SJCRH30 (cell line): ENCODE measurements at places on chromosomes 11 and 22. TPM values are rescaled to one million over a fixed set of nuclear protein-coding genes. Genes with fewer than 3 reads are reported as not detected.

Gene TMEM109
- 85.4 and 96.9 TPM in 2 replicates for total RNA-seq

Gene WBP2NL
- not detected in 2 replicates for total RNA-seq

Gene CRYAB
- total RNA-seq, result 3.4 and 4.1 TPM in 2 replicates

Gene PGA3
- total RNA-seq, result not detected in 2 replicates

DNA sequence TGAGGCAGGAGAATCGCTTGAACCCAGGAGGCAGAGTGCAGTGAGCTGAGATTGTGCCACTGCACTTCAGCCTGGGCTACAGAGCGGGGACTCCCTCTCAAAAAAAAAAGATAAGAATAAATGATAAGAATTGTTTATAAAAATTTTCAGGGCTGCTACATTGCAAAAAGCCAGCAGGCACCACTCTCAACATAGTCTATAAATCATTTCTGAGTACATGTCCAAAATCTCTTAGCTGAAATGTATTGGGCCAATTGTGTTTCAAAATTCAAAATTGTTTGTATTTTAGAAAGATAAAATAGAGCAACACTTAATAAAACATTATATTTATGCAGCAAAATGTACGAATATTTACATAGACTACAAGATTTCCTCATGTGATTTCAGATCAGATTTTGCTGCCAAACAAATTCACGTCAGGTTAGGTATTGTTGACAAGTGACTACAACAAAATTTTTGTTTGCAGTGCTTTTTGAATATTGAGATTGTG is 13.9 kb downstream of the PGR start:
- DNase-seq, result no peak

Gene POU2AF2
- not detected in 2 replicates for total RNA-seq

- DNase-seq, result no peak
Measured at GRCh38 chr11:83727251-83727650, 441.1 kb upstream of the CCDC90B start.

Gene MRGPRX3
- not detected in 2 replicates for total RNA-seq

Gene CHST1
- total RNA-seq, result not detected in 2 replicates

Gene CEND1
- 1.5 TPM in 2 replicates for total RNA-seq

- DNase-seq, result no peak
Measured at GRCh38 chr11:69167916-69168691, 12.4 kb downstream of the SMIM38 start.

DNA sequence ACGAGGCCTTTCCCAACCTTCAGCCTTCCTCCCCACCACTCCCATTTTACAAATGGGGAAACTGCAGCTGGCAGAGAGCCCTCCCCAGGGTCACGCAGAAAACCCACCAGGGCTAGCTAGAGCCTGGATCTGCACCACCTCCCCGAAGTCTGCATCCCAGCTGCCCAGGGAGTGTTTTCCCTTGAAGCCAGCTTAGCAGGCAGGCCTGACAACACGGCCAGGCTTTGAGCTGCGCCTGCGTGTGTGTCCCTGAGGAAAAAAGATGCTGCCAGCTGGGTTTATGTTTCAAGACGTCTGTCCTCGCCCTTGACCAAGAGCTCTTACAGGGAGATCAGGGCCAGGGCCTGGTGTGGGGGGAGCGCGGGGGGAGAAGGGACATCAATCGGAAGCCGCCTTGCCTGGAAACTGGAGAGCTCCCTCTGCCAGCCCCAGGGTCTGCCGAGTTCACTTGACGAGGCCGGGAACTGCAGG is 20.3 kb downstream of the WNT11 start:
- DNase-seq, result peak; percentile 73

Gene TYMP
- 0.51 and 0.63 TPM in 2 replicates for total RNA-seq

GRCh38 chr22:46968848-46969247 is 206.4 kb downstream of the TBC1D22A start:
- no peak for DNase-seq

Gene MS4A4E
- total RNA-seq, result not detected in 2 replicates

DNA sequence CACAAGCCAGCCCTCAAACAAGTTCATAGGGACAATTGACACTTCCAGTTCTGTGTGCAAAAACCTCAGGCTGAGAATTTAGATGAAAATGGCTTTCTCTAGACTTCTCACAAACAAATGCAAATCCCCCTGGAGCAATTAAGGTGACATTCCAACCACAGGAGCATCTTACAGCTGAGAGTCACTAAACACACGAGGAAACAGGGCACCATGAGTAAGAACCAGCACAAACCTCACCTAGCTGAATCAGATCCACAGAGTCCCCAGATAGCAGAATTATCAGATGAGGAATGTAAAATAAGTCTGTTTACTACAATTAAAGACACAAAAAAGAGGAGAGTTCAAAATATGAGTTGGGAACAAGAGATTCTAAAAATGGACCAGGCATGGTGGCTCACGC is 51.5 kb downstream of the RTL6 start:
- no peak for DNase-seq

Gene TMEM80
- 10.7 and 17.7 TPM in 2 replicates for total RNA-seq

- no peak for DNase-seq
Measured at GRCh38 chr11:85758026-85758425, 52.9 kb downstream of the SYTL2 start.

Gene INPP5J
- total RNA-seq, result 0.10 and 0.12 TPM in 2 replicates

DNA sequence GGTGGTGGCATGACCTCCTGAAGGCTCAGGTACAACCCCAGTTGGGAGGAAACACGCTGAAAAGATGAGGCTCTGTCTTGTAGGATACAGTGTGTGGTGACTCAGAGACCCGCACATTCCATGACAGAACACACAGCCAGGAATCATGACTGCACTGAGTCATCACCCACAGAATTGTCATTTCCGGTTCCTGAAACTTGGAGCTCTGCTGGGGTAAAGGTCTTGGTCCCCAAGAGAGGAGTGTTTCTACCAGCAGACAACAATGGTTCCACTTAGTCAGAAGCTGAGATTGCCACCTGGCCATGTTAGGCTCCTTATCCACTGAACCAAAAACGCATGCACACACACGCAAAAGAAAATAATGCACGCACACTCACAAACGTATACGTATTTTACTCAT is 31.5 kb upstream of the CYB5R3 start:
- DNase-seq, result peak; percentile 53

GRCh38 chr11:12876988-12877387 is 132.1 kb upstream of the RASSF10 start:
- no peak for DNase-seq

Gene FGF3
- not detected in 2 replicates for total RNA-seq

Gene PPP6R2
- total RNA-seq, result 51.6 and 60.6 TPM in 2 replicates

DNA sequence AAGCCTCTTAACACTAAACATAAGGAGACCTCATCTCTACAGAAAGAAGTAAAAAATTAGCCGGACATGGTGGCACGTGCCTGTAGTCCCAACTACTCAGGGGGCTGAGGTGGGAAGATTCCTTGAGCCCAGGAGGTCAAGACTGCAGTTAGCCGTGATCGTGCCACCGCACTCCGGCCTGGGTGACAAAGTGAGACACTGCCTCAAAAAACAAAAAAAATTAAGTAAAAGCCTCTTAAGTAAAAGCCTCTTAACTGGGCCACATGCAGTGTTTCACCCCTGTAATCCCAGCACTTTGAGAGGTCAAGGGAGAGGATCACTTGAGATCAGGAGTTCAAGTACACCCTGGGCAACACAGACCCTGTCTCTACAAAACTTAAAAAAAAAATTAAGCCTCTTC is 25.7 kb downstream of the CELF1 start:
- no peak for DNase-seq

Gene NCAM1
- 76.7 and 86.8 TPM in 2 replicates for total RNA-seq

Gene OR51I1
- total RNA-seq, result not detected in 2 replicates
